ENCODE measurements at places on chromosomes 1 and 21. TPM values are rescaled to one million over a fixed set of nuclear protein-coding genes. Genes with fewer than 3 reads are reported as not detected.

Gene AKR7A3
- 1.2 TPM for total RNA-seq

Gene PKLR
- 12.8 TPM for total RNA-seq

Gene TIE1
- 1.2 TPM for total RNA-seq

Gene IGSF9
- 8.2 TPM for total RNA-seq

Gene ADGRL4
- 2.2 TPM for total RNA-seq

Gene FCN3
- not detected for total RNA-seq

Gene OPRD1
- 0.07 TPM for total RNA-seq

Gene LCE2B
- total RNA-seq: not detected

DNA sequence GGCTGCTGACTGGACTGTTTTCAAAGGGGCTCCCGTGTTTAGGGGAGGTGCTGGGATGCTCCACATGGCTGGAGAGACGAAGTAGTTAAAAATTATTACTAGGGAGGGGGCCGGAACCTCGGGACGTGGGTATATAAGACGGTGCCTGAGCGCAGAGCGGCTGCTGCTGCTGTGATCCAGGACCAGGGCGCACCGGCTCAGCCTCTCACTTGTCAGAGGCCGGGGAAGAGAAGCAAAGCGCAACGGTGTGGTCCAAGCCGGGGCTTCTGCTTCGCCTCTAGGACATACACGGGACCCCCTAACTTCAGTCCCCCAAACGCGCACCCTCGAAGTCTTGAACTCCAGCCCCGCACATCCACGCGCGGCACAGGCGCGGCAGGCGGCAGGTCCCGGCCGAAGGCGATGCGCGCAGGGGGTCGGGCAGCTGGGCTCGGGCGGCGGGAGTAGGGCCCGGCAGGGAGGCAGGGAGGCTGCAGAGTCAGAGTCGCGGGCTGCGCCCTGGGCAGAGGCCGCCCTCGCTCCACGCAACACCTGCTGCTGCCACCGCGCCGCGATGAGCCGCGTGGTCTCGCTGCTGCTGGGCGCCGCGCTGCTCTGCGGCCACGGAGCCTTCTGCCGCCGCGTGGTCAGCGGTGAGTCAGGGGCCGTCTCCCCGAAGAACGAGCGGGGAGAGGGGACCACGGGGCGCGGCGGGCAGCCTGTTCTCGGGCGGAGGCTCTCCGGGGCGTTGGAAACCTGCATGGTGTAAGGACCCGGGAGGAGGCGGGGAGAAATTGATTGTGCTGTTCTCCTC lies at the start of gene CHODL:
Gene CHODL, plus strand, starts transcription at position 163 of the 793 bp plus-strand sequence. Its CDS starts 391 bp downstream, at position 554.
- no peaks in the 10 kb centered on the region for H3K36me3 ChIP-seq
- H3K27ac ChIP-seq: no peak within 1 kb of the TSS
- H3K4me3 ChIP-seq: peak within 1 kb of the TSS; percentile 54
- no peaks in the 10 kb centered on the region for H3K4me1 ChIP-seq
- peak; percentile 26 for DNase-seq

DNA sequence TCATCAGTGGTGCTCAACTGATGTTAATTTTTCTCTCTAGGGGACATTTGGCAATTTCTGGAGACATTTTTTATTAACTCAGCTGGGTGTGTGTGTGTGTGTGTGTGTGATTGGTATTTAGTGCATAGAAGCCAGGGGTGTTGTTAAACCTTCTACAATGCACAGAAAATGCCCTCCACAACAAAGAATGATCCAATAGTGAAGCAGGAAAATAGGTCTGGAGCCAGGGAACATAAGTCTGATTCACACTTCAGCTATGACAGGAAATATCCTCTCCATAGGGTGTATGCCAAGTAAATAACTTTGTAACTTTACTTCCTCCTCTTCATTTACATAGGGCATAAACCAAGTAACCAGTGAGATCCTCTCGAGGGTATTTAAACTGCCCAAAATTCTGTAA lies 25.1 kb upstream of the TMEM61 start:
- H3K36me3 ChIP-seq: no peaks in the 10 kb centered on the region
- H3K27ac ChIP-seq: no peak overlapping the region
- no peaks in the 10 kb centered on the region for H3K27me3 ChIP-seq
- peaks cover 2% of the 10 kb centered on the region for H3K4me1 ChIP-seq

DNA sequence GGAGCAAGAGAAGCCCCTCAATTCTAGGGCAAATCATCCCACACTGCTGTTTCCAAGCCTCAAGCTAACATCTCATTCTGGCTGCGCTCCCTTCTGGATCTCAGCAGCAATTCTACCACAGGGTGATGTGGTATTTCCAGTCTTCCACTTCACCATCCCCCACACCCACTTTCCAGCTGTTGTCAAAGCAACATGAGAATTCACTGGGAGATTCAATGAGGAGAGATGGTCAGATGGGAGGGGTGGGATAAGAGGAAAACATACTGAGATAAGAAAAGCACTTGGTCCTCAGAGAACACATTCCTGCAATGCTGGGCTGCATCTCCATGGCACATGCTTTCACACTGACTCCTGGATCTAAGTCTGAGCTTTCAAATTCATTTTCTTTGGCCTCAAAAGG lies 47.3 kb upstream of the LRRC52 start:
- H3K4me1 ChIP-seq: peaks cover 8% of the 10 kb centered on the region
- DNase-seq: peak; percentile 41
- no peaks in the 10 kb centered on the region for H3K27me3 ChIP-seq
- H3K27ac ChIP-seq: no peak overlapping the region
- H3K4me3 ChIP-seq: no peak overlapping the region

DNA sequence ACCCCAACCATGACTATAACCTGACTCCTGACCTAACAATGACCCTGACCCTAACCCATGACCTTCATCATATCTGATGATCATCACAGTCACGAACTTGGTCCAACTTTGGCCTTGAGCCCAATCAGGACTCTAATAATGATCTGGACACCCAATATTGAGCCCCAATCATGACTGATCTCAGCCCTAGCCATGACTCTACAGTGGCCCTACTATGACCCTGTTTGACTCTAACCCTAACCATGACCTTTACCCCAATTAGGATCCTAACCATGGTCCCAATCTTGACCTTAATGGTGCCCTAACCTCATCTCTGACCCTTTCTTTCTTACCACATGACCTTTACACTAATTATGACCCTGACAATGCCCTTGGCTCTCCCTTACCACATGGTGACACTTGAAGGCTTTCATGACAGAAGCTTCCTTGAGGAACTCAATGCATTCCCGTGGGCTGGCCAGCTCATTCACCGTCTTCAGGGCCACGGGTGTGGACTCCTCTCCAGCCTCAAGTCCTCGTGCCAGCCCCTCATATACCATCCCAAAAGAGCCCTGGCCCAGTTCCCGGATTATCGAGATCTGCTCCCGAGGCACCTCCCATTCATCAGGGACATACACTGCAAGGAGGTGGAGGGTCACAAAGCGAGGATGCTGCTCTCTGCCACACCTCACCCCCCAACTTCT lies 16.2 kb downstream of the INSRR start:
- H3K27me3 ChIP-seq: peaks cover 57% of the 10 kb centered on the region
- H3K27ac ChIP-seq: no peak overlapping the region
- no peak overlapping the region for H3K4me3 ChIP-seq
- no peak for DNase-seq
- no peaks in the 10 kb centered on the region for H3K36me3 ChIP-seq

DNA sequence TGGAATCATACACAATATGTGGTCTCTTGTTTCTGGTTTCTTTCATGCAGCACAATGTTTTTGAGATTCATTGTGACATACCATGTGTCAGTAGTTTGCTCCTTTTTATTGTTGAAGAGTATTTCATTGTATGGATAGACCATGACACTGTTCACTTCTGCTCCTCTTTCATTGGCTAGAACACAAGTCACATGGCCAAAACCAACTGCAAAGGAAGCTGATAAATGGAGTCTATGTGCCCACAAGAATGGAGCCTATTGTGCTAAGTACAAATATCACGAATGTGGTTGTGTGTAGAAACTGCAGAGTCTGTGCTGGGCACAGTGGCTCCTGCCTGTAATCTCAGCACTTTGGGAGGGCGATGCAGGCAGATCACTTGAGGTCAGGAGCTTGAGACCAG lies 28.6 kb upstream of the FNBP1L start:
- no peaks in the 10 kb centered on the region for H3K4me1 ChIP-seq
- H3K27me3 ChIP-seq: no peaks in the 10 kb centered on the region
- DNase-seq: no peak
- H3K4me3 ChIP-seq: no peak overlapping the region

DNA sequence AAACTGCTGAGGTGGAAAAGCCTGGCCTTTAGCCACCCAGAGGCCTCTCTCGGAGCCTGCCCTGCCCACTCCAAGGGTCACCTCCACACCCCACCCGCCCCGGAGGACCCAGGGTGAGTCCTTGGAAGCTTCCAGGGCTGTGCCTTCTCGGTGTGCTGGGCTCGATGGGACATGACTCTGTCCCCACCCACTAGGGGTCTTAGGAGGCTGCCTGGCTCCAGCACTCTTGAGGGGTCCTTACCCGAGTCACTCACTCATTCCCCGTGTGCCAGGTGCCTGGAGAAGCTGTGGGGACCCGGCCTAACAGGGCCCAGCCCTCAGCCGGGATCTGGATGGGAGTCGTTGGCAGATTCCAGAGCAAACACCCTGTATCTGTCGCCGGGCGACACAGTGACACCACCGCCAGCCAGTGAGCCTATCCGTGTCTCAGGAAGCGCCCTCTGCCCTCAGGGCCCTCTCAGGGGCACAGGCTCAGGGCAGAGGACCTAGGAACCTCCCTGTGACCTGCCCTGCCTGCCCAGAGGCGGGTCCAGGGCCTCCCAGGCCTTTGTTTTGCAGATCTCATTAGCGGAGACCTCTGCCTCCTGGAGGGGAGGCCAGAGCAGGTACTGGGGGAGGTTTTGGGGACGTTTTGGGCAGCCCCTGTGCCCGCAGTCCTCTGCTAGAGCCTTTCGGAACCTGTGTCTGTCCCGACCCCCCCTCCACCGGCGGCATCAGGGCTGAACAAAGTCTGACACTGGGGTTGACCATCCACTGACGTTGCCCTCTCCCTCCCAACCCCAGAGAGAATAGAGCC lies 3.1 kb upstream of the PRKCZ start:
- peaks cover 3% of the 10 kb centered on the region for H3K27me3 ChIP-seq
- peaks cover 31% of the 10 kb centered on the region for H3K4me1 ChIP-seq
- peak overlapping the region; percentile 71 for H3K27ac ChIP-seq
- no peaks in the 10 kb centered on the region for H3K36me3 ChIP-seq

DNA sequence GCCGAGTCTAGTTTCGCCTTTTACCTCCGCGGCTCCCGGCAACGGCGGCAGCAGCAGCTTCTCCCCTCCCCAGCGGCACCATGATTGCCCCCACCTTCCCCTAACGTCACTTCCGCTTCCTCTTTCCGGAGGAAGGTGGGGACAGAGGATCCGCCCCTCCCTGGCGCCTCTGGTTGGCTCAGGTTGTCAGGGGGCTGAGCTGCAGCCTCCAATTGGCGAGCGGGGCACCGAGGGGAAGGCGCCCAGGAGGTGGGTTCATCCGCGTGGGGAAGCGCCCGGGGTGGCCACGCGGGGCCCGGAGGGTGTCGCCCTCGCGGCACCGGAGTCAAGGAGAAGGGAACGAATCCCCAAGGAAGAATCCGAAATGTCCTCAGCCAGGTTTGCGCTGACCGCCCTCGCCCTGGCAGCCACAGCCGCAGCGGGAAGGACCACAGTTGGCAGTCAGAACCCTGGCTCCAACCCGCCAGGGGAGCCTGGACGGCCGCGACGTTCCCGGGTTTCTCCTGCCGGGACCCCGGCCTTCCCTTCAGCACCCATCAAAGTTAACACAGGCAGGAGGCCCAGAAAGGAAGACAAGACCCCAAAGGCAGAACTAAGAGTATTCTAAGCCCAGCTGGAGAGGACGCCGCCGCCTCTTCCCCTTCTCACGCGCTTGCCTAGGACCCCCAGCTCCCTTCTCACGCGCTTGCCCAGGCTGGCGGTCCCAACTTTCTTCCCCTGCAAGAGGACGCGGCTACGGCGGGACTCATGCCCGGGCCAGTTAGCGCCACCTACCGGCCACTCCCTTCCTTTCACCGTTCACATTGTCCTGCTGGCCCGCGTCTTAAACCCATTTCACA lies at the start of gene MTF1:
Gene MTF1, minus strand, starts transcription at position 86 of the 839 bp plus-strand sequence. CDS start 1,934 bp downstream, outside the sequence.
- peak within 1 kb of the TSS; percentile 96 for H3K27ac ChIP-seq
- H3K4me1 ChIP-seq: peaks cover 27% of the 10 kb centered on the region
- DNase-seq: peak; percentile 98
- no peaks in the 10 kb centered on the region for H3K27me3 ChIP-seq

DNA sequence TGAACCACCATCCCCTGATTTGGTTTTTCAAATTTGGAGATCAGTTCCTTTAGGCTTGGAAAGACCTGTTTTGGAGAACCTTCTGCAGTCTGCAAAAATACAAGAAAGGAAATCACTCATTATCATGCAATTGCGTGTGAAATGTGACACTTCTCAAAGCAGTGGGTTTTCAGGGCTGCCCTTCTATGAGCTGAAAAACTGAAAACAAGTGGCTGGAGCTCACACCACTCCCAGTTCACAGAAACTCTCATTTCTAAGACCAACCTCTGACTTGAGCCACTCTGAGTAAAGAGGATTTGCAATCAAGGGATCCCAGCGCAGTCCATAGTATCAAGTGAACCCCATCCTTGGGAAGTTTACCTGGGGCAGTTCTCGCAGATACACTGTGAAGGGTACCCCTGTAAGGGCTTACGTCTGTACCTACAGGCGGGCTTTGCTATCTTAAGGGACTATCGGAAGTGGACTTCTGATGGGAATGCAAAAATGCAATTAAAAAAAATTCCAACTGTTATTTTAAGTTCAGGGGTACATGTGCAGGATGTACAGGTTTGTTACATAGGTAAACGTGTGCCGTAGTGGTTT lies 12.8 kb downstream of the SH2D1B start:
- H3K27me3 ChIP-seq: no peaks in the 10 kb centered on the region
- H3K4me3 ChIP-seq: no peak overlapping the region
- H3K27ac ChIP-seq: no peak overlapping the region
- no peaks in the 10 kb centered on the region for H3K36me3 ChIP-seq

DNA sequence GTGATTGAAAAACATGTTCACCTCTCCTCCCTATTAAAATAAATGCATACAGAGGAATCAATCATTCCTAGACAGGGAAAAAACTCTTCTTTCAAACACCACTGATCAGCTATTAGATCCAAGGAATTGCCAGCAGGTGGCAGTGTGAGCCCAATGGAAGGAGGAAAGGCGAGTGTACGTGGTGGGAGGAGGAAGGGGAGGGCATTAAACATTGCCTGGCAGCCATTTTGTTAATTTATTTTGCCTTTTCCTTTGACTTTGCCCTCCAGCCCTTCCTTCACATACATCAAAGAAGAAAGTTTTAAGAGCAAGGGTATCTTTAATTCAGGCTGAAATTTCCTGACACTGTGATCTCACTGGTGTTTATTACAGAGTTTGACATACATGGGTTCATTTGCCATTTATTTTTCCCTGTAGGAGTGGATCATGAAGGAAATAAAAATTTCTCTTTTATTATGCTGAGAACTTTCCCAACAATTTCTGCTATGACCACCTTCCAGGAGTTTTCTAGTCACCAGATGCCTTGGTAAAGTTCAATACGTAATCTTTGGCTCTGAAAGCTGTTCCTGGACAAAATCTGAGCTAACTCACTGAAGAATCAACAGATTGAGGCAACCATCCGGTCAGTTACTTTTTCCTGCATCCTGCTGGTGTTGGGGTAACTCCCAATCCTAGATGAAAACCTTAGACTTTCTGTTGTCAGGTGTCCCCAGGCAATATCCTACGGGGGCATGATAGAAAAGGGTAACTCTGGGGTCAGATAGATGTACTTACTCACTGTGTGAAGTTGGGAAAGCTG lies 1.9 kb upstream of the GNAI3 start:
- peaks cover 21% of the 10 kb centered on the region for H3K4me1 ChIP-seq
- H3K27ac ChIP-seq: peak overlapping the region; percentile 98
- no peaks in the 10 kb centered on the region for H3K36me3 ChIP-seq
- no peaks in the 10 kb centered on the region for H3K27me3 ChIP-seq
- peak; percentile 95 for DNase-seq

All from hepatocyte (in vitro differentiated cells).